PC-9 (cell line): ENCODE measurements at places on chromosomes 4 and X. TPM values are rescaled to one million over a fixed set of nuclear protein-coding genes. Genes with fewer than 3 reads are reported as not detected.

Gene PHOX2B
- not detected in 2 replicates for total RNA-seq

Gene LANCL3
- 0.83 and 1.5 TPM in 2 replicates for total RNA-seq

Gene MANBA
- 9.8 and 11.8 TPM in 2 replicates for total RNA-seq

GRCh38 chr4:34534916-34535315, 1709.4 kb downstream of the ARAP2 start:
- H3K36me3 ChIP-seq: no peaks in the 10 kb centered on the region
- H3K27me3 ChIP-seq: no peaks in the 10 kb centered on the region
- no peak overlapping the region for H3K4me3 ChIP-seq
- no peak for DNase-seq
- no peaks in the 10 kb centered on the region for H3K4me1 ChIP-seq
- no peak overlapping the region for H3K27ac ChIP-seq

GRCh38 chr4:108030332-108030731, 40.6 kb downstream of the HADH start:
- no peak for DNase-seq
- no peaks in the 10 kb centered on the region for H3K27me3 ChIP-seq
- no peaks in the 10 kb centered on the region for H3K36me3 ChIP-seq
- no peaks in the 10 kb centered on the region for H3K4me1 ChIP-seq
- H3K4me3 ChIP-seq: no peak overlapping the region
- H3K27ac ChIP-seq: no peak overlapping the region

GRCh38 chr4:165355900-165356300, 22.9 kb upstream of the CPE start:
- no peaks in the 10 kb centered on the region for H3K27me3 ChIP-seq
- H3K4me3 ChIP-seq: no peak overlapping the region
- DNase-seq: no peak
- H3K36me3 ChIP-seq: no peaks in the 10 kb centered on the region
- peaks cover 6% of the 10 kb centered on the region; the same call in 1 of the 2 replicates for H3K4me1 ChIP-seq

Gene F8A3
- 19.0 and 28.3 TPM in 2 replicates for total RNA-seq

DNA sequence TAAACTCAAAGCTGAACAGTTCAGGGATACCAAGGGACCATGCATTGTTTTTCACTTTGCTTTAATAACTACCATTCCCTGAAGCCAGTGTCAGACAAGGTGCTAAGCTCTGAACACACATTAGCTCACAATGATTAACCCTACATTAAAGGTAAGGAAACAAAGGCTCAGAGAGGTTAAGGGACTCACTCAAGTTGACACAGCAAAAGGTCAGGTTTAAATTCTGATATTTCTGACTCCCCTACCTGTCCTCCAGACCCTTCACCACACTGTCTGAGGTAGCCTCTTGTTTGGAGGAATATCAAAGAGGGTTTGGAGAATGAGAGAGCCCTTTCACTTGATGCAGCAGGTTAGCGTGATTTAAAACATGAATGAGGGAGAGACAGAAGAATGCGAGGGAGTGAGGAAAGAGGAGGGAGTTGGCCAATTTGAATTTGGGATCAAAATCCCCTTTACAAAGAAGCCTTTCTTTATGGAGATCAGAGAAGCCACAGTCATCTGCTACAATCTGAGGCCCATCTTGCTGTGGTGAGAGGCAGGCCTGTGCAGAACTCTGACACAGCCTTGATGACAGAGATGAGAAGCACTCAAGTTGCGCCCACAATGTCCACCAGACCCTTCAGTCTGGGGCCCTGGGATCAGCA, 103.5 kb downstream of the FHDC1 start:
- H3K4me1 ChIP-seq: peaks cover 8% of the 10 kb centered on the region
- no peaks in the 10 kb centered on the region for H3K27me3 ChIP-seq
- H3K27ac ChIP-seq: no peak overlapping the region
- no peak for DNase-seq
- H3K4me3 ChIP-seq: no peak overlapping the region
